ENCODE measurements at places on chromosomes 2 and 18.

- no peak for DNase-seq
These were observed 569.0 kb upstream of the SYT4 start for GRCh38 chr18:43846299-43846698.

DNA sequence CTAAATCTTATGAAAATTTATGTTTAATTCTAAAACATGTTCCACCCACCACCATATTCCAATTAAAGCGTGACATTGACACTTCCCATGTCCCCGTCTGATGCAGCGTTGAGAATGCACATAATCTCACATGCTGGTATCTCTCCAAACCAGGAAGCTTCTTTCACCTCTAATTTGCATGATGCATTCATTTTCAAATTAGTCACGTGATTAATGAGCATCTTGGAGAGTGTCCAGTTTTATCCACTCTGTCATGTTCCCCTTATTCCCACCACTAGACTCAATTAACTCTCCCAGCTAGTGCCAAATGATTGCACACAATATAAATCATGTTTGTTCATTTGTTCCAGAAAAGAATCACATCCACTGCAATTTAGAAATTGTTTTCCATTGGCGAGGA is 105.8 kb downstream of the RIT2 start:
- no peak for DNase-seq

DNA sequence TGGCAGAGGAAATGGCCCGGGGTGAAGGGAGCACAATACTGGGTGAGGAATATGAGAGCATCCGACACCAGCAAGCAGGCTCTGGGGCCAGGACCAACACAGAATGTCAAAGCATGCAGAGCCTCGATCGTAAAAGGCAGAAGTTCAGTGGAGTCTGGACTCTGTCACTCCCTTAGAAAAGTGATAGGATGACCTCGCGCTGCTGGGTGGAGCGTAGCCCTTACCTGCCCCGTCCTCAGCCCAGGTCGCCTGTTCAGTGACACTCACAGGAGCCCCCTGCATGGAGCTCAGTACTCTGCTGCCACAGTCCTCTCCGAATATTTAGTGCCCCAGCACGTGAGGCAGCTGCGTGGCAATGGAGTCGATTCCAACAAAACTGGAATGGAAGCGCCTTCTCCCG is 236.7 kb upstream of the MYT1L start:
- DNase-seq: no peak

GRCh38 chr18:60755134-60755533 is 382.6 kb upstream of the MC4R start:
- no peak for DNase-seq

- DNase-seq: no peak
These were observed 150.6 kb downstream of the ZNF236 start for GRCh38 chr18:76972846-76973519.

- DNase-seq: peak; percentile 35
These were observed 15.1 kb downstream of the PLCD4 start for GRCh38 chr2:218622606-218623365.

DNA sequence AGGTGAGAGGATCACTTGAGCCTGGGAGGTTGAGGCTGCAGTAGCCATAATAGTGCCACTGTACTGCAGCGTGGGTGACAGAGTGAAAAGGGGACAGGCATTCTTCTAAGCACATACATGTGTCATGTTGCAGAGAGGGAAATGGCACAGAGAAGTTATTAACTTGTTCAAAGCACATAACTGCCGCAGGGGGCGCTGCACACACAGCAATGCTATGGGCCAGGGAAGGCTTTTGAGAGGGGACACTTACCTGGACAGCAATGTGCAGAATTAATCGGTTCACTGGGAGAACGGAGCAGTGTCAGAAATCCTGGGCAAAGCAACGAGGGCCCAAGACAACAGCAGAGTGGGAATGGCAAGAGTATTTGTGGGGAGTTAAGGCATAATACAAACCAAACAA is 2.4 kb downstream of the SCYGR8 start:
- DNase-seq: peak; percentile 13

GRCh38 chr2:218582076-218582475 is 13.4 kb downstream of the CNOT9 start:
- DNase-seq: peak; percentile 89

Data from EL (cell line).